ENCODE measurements at places on chromosomes 6 and 20.

GRCh38 chr20:40875116-40876085 is 153.2 kb upstream of the TOP1 start:
- no peaks in the 10 kb centered on the region for H3K4me1 ChIP-seq
- H3K4me3 ChIP-seq, result no peak overlapping the region
- no peak overlapping the region for H3K27ac ChIP-seq
- DNase-seq, result no peak
- peaks cover 8% of the 10 kb centered on the region for H3K27me3 ChIP-seq

- H3K4me1 ChIP-seq, result peaks cover 25% of the 10 kb centered on the region
- no peak overlapping the region for H3K27ac ChIP-seq
- no peaks in the 10 kb centered on the region for H3K27me3 ChIP-seq
- H3K36me3 ChIP-seq, result no peaks in the 10 kb centered on the region
Observed at GRCh38 chr6:72519871-72520270, 102.0 kb upstream of the KCNQ5 start.

- peaks cover 6% of the 10 kb centered on the region for H3K36me3 ChIP-seq
- peaks cover 14% of the 10 kb centered on the region for H3K27me3 ChIP-seq
- no peak for DNase-seq
- peaks cover 10% of the 10 kb centered on the region for H3K4me1 ChIP-seq
Observed at GRCh38 chr6:424741-425417, 33.3 kb downstream of the IRF4 start.

- H3K4me1 ChIP-seq, result no peaks in the 10 kb centered on the region
- no peaks in the 10 kb centered on the region for H3K36me3 ChIP-seq
- no peak overlapping the region for H3K4me3 ChIP-seq
- DNase-seq, result no peak
- H3K27ac ChIP-seq, result no peak overlapping the region
Observed at GRCh38 chr6:40671001-40671693, 84.0 kb upstream of the LRFN2 start.

- DNase-seq, result peak; percentile 62
- no peak overlapping the region for H3K27ac ChIP-seq
- peaks cover 13% of the 10 kb centered on the region for H3K36me3 ChIP-seq
- no peaks in the 10 kb centered on the region for H3K27me3 ChIP-seq
- H3K4me3 ChIP-seq, result no peak overlapping the region
- H3K4me1 ChIP-seq, result peaks cover 21% of the 10 kb centered on the region
Observed at GRCh38 chr6:150301846-150302519, 66.8 kb upstream of the IYD start.

- H3K36me3 ChIP-seq, result peaks cover 7% of the 10 kb centered on the region
- H3K27me3 ChIP-seq, result no peaks in the 10 kb centered on the region
- H3K4me3 ChIP-seq, result no peak overlapping the region
Observed at GRCh38 chr6:142722841-142723240, 222.1 kb downstream of the HIVEP2 start.

DNA sequence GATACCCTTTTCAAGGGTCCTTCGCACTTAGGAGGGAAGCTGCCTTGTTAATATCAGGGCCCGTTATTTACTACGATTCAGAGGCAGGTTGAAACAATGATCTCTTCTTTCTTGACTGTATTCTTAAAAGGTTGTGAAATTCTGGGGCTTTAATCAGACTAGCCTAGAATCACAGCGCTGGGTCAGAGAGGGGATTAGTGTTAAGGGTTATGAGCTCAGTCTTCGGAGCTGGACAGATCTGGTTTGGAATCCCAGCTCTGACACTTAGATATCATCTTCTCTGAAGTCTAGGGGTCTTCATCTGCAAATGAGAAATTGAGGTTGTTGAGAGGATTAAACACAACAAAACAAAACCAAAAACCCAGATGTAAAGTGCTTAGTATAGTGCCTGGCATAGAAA is 77.4 kb downstream of the CD83 start:
- H3K4me3 ChIP-seq, result no peak overlapping the region
- H3K4me1 ChIP-seq, result peaks cover 2% of the 10 kb centered on the region
- H3K36me3 ChIP-seq, result no peaks in the 10 kb centered on the region

- H3K4me3 ChIP-seq, result no peak overlapping the region
- no peaks in the 10 kb centered on the region for H3K36me3 ChIP-seq
- no peaks in the 10 kb centered on the region for H3K27me3 ChIP-seq
- DNase-seq, result no peak
- H3K27ac ChIP-seq, result no peak overlapping the region
Observed at GRCh38 chr6:132286298-132287019, 114.8 kb downstream of the MOXD1 start.

- H3K4me3 ChIP-seq, result no peak overlapping the region
- H3K27me3 ChIP-seq, result no peaks in the 10 kb centered on the region
- H3K36me3 ChIP-seq, result no peaks in the 10 kb centered on the region
- no peak for DNase-seq
- no peak overlapping the region for H3K27ac ChIP-seq
Observed at GRCh38 chr6:18119236-18119635, 3.2 kb downstream of the NHLRC1 start.
